Esophagus squamous epithelium (tissue), 5 donors: ENCODE measurements at places on chromosomes 6 and 20.

DNA sequence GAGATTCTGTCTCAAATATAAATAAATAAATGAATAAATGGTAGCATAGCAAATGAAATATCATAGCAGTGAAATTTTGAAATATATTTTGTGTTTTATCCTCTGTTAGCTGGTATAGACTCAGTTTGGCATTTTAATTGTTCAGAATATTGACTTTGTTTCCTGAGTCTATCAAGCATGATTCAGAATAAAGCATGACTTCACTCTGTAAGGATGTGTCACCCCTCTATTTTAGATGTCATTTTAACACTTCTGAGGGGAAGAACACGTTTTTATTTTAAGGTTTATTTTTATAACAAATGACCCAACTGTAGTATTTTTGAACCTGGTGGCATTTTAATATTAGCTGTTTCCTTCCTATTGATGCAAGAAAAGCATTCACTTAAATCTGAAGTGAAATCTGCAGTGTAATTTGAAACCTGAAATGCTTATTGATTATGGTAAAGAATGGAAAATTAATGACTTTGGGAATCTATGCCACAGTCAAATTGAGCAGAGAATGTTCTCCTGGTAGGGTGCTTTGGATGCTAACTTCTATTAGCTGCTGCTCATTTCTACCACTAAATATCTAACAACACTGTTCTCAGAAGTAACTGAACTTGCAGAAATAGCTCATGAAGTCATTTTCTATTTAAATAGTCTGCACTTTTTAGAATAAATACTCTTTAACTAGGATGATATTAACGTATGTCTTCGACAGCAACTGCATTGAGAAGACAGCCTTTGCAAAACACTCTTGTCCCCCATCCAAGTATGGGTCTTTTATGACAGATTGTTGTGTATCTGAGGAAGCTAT is 114.2 kb downstream of the SOX4 start:
- no peak for DNase-seq

GRCh38 chr6:108492131-108492766 is 68.5 kb upstream of the FOXO3 start:
- no peak for DNase-seq

DNA sequence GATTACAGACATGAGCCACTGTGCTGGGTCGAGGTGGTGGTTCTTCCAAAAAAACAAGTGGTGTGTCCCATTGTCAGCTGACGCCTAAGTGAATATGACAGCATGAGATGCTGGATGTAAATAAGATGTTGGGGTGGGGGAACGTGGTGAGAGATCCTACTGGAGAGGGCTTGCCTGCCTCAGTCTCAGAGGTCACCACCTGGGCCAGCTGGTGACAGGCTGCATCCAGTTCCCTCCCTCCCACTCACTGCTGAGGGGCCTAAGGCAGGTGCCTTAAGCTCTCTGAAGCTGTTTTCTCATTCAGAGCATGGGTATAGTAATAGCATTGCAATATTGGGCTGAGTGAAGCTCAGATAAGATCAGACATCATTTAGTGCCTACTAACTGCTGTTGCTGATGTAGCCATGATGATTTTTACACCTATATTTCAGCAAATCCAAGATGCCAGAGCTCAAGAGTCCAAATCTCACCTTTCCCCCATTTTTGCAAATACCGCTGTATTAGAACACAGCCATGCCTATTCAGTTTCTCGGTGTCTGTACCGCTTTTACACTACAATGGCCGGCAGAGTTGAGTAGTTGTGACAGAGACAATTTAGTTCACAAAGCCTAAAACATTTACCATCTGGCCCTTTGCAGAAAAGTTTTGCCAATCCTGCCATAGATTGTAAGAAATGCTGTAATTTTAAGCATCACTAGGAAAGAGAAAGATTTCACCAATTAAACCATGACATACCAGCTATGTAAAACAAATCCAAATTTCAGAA is 171.3 kb downstream of the ANKRD60 start:
- no peak for DNase-seq

DNA sequence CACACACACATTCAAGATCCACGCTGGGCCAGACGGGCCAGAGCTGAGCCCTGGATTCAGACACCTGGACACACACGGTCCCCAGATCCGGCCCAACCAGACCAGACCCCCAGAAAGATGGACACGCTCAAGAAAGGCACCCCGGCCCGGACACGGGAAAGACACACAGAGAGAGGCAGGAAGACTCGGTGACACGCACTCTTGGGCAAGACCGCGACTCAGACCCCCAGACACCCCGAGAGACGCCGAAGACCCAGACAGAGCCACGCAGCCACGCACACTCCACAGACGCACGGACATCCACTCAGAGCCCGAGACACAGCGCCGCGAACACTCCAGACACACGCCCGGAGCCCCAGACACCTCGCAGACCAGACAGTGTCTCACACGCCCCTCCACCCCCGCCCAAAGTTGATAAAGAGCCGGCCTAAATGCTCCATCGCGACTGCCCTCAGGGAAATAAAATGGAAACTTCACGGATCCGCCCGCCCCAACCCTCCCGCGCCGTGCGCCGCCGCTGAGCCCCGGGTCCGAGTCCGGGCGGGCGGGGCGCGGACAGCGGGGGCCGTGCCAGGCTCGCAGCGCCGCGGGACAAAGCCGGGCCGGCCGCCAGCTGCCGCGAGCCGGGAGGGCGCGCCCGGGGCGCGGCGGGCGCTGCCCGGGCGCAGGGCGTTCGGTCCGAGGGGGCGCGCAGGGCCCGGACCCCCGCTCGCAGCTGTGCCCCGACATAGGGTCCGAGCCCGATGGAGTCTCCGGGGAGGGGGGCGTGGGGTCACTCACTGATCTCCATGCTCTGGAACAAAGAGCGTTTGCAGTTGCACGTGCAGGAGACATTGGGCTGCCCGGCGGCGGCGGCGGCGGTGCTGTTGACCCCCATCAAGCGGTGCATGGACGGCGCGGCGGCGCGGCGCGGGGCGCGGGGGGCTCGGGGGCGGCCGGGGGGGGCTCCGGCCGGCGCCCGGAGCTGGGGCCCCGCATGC is 831 bp downstream of the PMEPA1 start:
- DNase-seq: no peak

DNA sequence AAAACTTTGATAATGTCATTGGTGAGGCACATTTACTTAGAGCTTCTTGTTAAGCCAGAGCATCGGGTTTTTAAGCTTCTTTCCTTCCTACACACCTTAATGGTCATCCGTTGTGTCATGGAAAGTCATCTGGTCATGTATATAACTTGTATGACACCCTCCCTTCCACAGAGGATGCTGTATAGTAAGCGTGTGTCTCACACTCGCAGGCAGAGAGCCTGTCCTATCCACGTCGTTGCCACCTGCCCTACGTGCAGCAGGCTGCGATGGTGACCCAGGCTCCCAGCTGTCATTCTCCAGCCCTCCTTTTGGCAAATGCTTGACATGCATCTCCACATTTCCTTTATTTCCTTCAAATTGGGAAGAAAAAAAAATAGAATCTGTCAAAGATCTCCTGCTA is 85.6 kb downstream of the MYB start:
- no peak for DNase-seq

DNA sequence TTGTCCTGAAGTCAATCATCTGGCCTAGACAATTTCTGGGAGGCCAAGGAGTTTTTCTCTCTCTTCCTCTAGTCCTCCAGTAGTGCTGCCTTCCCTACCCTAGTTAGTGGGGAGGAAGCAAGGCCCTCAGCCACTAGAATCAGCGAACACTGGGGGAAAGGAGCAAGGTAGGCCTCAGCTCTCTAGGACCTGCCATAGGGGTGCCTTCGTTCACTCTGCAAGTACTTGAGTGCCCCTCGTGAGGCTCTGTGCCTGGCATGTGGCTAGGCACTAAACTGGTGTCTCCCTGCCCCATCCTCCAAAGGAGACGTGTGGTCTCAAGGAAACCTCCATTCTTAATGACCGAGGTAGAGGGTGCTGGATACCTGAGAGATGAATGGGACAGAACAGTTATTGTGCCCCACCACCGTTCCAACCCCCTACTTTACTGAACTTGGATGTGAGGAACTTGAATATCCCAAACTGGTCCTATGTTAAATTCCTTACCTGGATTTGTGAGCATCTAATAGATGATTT is 1.1 kb downstream of the DEF6 start:
- DNase-seq: no peak

DNA sequence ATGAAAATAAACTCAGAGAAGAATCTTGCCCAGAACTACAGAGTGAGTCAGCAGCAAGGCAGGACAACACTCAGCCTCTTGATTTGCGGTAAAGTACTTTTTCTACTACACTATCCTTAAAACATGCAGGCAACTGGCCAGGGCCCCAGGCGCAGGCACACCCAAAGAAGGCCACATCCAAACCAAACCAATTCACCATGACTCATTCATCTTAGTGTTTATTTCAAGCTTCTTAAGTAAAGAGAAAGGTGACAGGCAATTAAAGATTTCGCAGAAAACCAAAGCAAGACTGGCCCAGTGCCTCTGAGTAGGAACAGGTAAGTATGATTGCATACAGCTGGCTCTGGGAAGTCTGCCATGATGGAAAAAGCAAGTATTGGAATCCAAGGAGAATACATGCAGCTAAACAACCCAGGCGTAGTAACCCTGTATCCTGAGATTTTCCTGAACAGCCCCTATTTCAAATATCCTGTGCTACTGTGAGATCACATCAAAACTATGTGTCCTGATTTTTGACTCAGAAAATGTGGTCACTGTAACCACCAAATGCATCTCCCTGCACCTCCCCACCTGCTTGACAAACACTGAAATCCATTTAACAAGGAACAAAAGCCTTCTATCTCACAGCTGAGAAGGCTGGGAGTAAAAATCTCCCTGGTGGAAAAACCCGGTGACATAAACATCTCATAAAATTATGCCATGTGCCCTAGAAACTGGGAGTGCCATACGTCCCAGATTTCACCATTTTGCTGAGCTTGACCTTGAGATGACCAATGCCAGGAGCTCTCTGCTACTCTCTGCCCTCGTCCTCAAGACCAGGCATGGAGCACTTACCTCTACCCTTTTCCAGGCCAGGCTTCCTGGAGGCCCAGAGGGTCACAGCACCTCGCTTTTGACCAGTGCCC is 12.4 kb downstream of the WFDC3 start:
- DNase-seq: no peak

GRCh38 chr6:151213352-151213751 is 26.4 kb upstream of the AKAP12 start:
- DNase-seq: no peak

DNA sequence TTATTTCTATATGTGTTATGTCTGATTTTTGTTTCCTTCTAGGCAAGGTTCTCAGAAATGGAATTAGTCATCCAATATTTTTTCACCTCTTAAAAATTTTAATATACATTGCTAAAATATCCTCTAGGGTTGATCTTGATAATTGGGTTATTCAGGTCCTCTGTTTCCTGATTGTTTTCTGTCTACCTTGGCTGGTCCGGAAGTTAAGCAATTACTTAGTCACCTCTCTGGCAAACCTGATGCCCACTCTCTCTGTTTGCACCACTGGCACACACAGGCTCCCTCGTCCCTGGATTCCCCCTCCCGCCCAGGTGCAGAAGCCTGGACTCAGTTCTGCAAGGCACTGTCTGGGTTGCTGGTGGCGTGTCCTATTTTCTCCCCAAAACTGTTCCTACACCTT is 27.7 kb downstream of the CST9L start:
- no peak for DNase-seq
